ENCODE measurements at places on chromosomes 16 and 17.
A peak's percentile ranks its signal among the peaks of the same experiment; 100 is the strongest.

GRCh38 chr16:53092284-53092683, 37.5 kb downstream of the CHD9 start:
- no peak for DNase-seq

DNA sequence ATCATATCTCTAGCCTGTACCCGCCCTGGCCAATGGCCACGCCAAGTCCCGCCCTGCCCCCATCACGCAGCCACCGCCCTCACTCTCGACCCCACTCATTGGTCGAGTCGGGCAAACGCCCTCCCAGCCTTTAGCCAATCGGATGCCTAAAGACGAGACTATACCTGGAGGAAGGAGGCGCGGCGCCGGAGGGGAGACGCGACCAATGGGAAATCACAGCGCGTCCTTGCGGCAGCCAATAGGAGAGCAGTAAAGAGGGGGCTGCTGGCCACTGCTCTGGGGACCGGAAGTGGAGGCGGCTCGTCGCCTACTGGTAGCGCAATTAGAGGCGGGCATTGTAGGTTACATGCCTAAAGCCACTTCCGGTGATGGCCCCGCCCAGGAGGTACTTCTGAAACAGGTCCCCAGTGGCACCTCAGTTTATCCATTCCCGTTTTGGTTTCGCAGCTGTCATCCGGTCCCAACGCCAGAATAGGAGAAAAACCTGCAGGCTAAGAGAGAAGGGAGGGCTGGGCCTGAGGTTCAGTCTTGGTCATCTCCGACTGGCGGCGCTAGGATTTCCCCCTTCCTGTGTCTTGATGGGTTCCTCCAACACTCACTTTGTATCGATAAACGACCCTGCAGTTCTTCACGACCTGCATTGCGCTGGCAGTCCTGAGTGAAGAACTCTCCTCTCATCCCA, 3.6 kb upstream of the MTMR4 start:
- DNase-seq: peak; percentile 100

- no peak for DNase-seq
Measured at GRCh38 chr17:72125742-72126141, 4.9 kb downstream of the SOX9 start.

- DNase-seq: no peak
Measured at GRCh38 chr16:70685061-70685937, 554 bp downstream of the MTSS2 start.

DNA sequence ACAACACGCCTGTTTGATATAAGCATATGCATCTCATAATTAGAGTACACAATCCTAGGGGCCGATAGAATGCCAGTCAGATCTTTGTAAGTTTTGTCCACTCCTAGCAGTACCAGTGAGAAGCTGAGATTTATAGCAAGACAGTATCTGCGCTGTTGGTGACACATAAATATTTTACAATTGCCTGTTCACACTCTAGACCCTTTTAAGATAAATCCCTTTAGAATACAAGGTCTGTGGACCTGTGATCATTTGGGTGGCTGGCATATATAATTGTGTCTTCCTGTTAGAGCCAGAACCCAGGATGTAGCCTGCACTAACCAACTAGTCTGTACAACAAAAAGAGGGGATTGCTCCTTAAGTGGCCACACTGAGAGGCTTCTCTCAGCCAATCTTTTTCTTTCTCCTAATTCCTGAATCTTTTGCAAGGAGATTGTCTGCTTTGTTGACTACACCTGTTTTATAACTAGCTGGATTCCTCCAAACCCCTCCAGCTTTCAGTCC, 74.7 kb downstream of the WIPI1 start:
- no peak for DNase-seq

DNA sequence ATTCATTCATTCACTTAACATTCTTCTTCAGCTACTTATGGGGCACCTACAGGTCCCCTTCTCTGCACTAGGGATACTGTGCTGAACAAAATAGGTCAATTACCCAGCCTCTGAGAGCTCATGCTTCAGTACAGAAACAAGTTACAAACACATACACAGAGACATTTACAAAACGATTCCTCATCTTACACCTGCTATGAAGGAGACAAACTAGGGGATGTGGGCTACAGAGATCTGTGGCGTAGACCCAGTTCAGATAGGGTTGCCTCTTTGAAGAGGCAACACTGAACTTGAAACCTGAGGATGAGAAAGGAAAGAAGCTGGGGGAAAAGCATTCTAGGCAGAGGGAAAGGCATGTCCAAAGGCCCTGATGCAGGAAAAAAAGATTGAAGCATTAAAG, 5.2 kb downstream of the IL21R start:
- no peak for DNase-seq

DNA sequence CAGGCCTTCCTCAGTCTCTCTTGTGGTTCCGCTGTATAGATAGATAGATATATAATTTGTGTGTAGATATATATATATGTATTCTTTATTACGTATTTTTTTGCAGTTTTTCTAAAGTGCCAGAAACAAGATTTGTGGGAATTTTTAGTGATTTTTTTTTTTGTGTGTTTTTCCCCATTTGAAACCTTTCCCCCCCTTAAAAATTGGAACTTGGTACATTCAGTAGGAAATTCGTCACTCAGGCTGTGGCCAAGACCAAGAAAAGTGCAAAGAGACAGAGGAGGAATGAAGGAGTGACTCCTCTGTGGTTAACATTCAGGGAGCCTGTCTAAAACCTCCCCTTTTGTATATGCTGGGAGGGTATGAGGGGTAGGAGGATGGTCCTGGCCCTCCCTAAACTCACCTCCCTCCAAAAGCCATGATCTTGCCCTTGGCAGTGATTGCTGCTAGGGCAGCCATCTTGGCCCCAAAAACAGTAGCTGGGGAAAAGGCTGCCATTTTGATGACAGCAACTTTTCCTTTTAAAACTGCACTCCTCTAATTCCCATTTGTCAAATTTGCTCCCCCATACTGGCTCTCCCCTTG, 15.2 kb downstream of the CHRNB1 start:
- DNase-seq: no peak

DNA sequence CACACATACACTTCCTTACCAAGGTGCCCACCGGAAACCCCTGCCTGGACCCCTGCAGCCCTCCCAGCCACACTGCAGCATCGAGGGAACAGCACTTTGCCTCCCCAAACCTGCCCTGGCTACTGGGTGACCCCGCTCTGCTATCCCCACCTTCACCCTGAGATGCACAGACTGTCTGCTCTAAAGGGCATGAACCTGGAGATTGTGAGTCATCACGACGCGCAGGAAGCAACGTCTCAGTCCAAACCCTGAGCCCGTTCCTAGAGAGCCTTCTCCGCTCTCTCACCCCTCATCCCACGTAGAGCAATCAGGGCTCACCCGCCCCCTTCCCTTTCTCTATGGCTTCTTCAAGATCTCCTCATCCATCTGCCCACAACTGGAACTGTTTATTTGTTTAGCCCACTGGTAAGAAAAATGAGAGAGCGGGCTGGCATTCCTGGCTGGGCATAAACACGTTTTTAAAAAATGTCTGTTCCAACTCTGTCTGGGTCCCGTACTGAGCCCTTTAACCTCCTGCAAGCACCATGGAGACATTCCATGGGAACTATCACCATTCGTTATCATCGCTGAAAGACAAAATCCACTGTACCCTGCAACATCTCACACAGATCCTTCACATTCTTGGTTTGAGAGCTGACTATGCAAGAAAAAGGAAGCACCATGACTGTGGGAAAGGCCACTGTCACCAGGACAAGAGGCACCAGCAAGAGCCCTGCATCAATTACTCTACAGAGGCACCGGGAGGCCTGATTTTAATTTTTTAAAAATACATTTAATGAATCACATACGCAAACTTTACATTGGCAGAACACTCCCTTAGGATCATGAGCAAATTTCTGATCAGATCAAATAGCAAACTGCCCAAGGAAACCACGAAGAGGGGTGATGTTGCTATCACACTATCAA, 28.2 kb downstream of the ZFHX3 start:
- peak; percentile 89 for DNase-seq
